ENCODE measurements at places on chromosomes 2 and 18.

GRCh38 chr2:223971-224760 lies 39.7 kb downstream of the SH3YL1 start:
- DNase-seq = no peak

GRCh38 chr2:122680662-122681061 lies 925.2 kb downstream of the TSN start:
- DNase-seq = no peak

DNA sequence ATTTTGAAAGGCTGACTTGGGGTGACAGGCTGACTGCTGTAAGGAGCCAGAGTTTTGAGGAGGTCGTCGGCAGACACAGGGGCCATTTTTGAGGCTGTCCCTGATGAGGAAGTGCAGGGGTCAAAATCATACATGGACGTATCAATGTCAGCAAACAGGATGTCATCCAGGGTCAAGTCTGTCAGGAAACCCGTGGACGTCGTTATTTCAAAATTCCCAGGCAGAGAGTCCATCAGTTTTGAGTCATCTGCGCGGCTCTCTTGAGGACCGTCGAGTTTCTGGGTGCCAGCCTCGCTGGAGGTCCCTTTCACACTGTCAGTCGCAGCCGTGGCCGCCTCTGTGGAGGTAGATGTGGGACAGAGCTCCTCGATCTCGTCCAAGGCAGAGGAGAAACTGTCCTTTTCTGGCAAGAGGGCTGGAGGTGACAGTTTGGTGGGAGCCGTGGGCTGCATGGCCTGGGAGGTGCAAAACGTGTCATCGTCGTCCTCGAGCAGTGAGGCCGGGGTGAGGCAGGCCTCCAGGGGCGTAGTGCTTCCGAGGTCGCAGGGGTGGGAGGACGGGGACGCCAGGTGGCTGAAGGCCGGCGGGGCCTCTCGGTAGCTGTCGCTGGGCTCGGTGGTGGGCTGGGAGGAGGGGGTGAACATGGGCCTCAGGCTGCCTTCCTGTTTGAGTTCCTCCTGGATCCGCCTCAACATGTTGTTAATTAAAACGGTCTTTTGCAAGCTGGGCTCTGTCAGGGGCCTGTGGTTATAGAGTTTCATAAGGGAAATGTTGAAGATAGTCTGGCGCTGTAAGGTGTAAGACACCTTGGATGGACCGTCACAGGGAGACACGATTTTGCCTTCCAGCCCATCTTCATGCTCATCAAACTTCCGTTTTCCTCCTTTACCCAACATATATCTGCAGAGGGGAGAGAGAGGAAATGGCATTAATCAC lies 17.5 kb downstream of the SERTAD2 start:
- DNase-seq = no peak

GRCh38 chr2:137151731-137152130 lies 386.4 kb downstream of the THSD7B start:
- DNase-seq = no peak

DNA sequence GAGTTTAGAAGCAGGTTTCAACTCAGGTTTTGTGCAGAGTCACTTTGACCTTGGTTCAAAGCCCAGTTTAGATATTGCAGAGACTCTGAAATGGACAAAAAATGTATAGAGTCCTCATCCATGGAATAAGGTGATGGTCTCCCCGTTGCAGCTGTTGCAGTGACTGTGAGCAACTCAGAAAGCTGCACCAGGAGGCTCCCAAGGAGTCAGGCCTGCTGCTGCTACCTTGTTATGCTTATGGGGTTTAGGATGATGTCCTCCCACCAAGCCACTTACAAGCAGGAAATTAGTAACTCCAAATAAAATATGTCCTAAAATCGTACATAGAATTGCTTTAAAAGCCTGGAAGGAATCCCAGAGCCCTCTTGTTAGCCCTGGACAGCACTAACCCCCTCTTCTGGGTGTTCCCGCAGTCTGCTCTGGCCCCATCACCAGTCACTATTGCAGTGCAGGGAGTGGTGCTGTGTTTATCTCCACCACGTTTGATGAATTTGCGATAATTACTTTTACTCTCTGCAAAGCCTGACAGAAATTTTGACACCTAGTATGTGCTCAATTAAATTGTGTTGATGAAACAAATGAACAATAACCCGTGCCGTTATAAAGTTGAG lies 189.0 kb downstream of the CNTNAP5 start:
- DNase-seq = no peak

GRCh38 chr2:12083081-12083581 lies 336.7 kb downstream of the LPIN1 start:
- no peak for DNase-seq

DNA sequence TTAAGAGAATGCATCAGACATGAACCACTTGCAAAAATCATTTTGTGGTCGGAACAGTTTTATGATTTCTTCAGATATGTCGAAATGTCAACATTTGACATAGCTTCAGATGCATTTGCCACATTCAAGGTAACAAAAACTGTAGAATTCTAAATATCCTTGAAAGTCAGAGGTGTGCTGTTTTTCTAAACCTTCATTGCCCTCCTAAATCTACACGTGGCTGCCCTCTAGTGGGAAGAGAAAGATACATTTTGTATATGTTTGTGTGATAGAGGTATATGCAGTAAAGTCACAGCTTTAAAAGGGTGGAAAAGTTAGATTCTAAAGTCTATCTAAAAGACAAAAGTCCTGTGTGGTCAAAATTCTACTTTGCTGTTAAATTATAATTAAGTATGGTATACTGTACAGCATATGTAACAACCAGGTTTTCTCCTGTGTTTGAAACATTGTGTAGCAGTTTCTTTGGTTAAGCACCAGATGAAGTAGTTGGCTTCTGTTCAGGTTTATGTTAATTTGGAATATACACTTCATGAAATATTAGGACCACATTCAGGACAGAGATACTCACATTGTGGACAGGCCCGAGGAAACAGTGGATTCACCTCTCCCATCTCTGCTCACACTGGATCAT lies 65.9 kb upstream of the ITM2C start:
- peak; percentile 76 for DNase-seq

- no peak for DNase-seq
Measured at GRCh38 chr2:218981390-218981880, 3.5 kb downstream of the FEV start.

- no peak for DNase-seq
Measured at GRCh38 chr2:206518997-206519396, 75.7 kb downstream of the ADAM23 start.

GRCh38 chr2:12587228-12587627 lies 129.5 kb upstream of the TRIB2 start:
- DNase-seq = no peak

DNA sequence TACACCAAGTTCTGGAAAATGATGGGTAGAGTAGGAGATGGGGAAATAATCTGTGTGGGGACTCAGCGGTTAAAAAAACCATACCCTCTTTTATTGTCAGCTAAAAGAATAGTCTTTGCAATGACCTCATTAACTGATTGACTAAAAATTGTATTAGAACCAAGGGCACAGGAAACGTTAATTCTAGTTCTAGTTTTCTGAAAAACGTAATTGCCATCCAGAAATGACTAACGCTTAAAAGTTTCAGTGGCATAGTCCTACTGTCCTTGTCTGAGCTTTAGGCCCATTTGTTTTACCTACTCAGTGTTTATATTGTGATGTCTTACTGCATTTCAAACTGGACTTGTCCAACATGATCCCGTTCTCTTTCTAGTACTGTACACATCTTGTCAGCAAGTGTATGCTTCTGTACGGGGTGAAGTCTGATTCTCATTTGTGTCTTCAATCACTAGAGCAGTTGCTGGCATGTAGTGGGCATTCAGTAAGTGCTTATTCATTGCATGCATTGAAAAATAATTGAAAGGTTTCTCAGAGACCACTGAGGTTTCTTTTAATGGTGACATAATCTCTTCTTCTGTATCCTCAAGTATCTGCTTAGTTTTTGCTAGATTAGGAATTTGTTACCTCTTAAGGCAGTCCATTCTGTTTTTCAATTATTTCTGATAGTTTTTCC lies 81.5 kb downstream of the ZNF407 start:
- no peak for DNase-seq

GRCh38 chr18:31102025-31102684 lies at the start of gene DSC2:
Gene DSC2, minus strand, starts transcription at chr18:31102421. Its CDS starts 450 bp downstream, at chr18:31101971.
- DNase-seq = peak; percentile 81

- no peak for DNase-seq
Measured at GRCh38 chr2:217755027-217755745, 247.6 kb downstream of the TNS1 start.

- DNase-seq = peak; percentile 28
Measured at GRCh38 chr2:172600557-172601008, 44.7 kb downstream of the PDK1 start.

DNA sequence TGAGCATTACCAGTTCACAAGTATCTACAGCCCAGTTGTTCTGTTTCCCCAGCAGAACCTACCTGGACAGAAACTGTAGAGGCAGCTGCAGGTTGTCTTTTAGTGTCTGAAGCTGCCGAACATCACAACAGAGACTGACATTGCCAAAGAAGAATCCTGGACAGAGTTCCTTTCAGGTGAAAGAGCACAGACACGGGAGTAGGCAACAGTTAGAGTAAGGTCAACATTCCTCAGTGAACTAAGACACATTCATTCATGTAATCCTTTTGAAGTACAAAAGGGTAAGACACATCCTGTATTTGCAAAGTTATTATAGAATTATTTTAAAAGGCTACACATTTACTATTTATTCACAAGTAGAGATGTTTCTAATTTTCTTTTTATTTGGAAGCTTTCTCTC lies 14.3 kb downstream of the NPC1 start:
- no peak for DNase-seq

- no peak for DNase-seq
Measured at GRCh38 chr2:213995400-213996105, 415.3 kb upstream of the VWC2L start.

GRCh38 chr2:230824406-230824978 lies 40.2 kb upstream of the ITM2C start:
- peak; percentile 89 for DNase-seq

DNA sequence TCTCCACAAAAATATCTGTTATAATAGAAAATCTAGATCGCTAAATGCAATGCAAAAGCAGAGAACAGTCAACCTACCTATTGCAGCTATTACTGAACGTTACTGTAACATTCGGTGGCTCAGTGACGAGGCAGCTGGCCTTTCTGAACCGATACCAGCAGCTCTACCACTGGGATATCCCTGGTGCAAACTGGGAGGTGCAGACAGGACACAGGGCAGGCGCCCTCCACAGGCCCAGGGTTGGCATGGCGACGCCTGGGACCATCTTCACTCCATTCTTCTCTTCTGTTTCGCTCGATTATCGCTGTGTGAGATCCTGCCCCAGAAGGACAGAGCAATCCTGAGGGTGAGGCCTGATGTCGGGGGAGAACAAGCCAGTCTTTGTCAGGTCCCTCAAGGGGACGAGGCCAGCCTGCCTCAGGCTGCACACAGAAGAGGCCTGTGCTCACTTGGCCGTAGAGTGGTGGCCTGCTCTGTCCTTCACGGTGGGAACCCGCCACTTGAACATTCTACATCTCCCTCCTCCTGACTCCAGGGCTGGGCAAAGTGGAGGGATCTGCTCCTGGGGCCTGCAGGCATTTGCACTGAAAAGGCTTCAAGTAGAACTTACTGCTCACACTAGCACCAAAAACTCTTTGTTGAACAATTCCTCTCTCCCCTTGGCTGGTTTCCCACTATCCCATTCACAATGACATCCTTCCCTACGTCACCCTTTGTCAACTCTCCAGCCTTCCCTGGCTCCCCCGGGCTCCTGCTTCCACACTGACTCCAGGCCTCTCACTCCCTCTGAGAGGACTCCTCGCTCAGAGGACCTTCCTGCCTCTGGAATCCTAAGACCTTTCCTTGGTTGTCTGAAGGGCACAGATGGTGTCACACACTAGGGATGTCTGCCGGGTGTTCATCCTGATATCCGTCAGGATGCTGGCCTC lies 49.7 kb downstream of the CYRIA start:
- no peak for DNase-seq

- no peak for DNase-seq
Measured at GRCh38 chr2:29650631-29651097, 270.7 kb downstream of the ALK start.

DNA sequence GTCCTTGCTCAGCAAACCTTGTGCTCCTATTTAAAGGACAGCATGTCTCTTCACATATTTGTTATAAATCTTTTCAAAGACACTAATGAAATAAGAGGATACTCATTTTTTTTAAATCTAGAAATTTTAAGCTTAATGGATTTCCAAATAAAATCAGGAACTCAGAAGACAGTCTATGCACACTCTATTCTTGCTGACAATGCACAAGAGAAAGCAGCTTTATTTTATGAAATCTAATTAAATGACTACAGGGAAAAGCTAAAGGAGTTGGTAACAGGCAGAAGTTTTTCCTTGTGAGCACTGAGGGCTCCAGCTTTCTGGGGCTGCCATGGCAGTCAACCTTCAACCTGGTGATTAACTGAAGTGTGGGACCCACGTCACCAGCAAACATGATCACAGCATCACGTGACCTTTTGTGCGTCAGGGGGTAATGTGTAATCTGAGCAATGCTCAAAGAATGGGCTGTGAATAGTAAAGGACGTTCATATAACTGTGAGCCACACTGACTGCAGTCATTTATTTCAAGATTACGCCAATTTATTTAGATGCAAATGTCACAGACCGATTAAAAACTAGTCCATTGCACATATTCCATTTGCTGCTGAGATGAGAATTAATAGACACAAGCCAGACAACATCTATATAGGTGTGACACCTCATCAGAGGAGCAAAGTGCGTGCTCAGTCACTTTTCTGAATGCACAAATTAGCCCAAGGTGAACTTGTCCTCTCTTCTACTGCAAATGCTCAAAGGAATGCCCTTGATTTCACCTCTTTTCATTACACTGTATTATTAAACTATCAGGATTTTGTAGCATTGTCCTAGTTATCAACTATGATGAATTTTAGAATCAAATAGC lies 11.6 kb upstream of the DNER start:
- DNase-seq = peak; percentile 64

DNA sequence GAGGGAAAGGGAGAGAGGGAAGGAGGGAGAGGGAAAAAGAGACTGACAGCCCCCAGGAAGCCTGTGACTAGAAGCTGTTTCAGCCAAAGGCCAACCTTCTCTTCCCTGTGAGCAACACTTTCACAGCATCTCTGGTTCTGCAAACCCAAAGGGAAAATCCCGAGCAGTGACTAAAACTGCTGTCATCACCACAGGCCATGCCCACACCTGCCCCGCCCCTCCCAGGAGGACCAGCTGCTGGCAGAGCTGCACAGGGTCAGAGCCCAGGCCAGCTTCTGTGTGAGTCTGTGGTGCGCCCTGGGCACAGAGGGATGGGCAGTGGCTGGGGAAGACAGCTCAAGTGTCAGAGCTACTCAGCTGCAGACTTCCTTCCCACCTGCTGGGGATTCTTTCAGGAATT lies 64.9 kb upstream of the OTOS start:
- DNase-seq = no peak

DNA sequence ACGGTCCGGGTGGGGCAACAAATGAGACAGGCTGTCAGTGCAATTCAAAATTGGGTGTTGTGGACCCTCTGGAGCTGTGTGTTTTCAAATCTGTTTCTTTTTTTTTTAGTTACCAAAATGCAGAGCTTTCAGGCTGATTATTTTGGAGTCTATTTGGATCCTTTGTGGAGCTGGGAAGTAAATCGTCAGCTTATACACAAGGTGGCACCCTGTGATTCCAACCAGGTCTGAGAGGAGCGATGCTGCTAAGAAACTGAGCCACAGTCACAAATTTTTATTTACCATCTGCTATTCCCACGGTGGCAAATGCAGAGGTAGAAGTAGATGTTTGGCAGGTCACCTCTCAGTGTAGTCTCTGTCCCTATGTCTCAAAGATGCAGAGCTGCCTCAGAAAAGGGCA lies 3.8 kb upstream of the EPC2 start:
- peak; percentile 48 for DNase-seq

All from cardiac muscle cell (in vitro differentiated cells and primary cell).